NCI-H187 treated with DMSO at 0.1 percent for 48 hours (cell line): ENCODE measurements at places on chromosomes 6 and 20.

- DNase-seq: no peak
Observed at GRCh38 chr6:48670546-48670945, 559.5 kb upstream of the PTCHD4 start.

- no peak for DNase-seq
Observed at GRCh38 chr6:34246563-34247391, 2.0 kb downstream of the SMIM29 start.

DNA sequence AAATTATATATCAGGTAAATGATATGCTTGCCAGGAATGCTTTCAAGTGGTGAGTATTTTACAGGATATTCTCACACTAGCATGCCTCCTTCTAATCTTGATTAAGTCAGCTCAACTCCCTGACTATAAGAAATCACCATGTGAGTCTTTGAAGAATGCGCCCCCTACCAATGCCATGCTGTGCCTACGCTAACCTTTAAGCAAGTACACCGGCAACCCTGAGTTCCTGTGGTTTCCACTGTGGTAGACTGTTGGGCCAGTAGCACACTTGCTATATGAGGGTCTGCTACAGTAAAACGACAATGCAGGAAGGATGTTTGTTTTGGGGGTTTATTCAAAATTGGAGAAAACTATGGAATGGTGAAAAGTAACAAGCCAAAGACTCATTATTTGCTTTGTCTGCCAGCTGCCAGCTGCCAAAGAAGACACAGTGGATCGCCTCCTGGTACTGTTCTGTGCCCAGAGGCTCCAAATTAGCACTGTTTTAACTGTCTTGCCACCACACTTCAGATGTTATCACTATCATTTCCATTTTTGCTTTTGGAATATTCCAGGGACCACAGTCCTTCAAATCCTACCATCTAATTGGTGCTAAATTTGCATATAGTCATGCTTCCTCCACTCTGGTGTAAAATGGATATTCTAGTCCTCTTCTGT is 333.5 kb downstream of the RNGTT start:
- DNase-seq: no peak

GRCh38 chr20:18662279-18663040 is 74.6 kb downstream of the DTD1 start:
- DNase-seq: no peak

DNA sequence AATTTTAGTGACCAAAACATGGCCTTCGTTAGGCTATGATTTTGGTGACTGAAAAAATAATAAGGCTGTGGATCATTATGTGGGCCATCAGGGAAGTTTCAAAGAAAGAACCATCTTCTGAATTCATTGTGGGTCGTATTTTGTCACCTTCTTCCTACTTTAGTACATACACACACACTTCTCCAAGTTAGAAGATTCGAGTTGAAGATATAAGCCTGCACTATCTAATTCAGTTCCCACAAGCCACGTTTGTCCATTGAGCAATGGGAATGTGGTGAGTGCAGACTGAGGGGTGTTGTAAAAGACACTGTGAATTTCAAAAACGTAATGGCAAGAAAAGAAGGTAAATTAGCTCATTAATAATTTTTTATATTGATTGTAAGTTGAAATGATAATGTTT is 766.0 kb downstream of the KIF16B start:
- no peak for DNase-seq

DNA sequence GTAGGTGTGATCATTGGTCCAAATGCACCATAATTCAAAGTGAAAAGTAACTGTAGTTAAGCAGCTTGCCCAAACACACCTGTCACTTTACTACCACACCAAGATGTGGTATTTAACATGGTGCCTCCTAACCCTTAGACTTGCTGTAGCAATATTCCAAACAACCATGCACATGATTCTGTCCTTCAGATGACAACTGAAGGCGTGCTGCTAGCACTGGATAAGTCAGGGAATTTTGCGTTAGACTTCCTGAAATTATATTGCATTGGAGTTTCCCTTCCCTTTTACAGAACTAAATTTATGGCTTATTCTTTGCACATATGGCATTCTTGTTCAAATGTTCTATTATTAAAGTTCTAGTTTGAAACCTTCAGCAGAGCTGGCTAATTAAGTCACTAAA is 106.2 kb downstream of the ARHGAP18 start:
- no peak for DNase-seq

DNA sequence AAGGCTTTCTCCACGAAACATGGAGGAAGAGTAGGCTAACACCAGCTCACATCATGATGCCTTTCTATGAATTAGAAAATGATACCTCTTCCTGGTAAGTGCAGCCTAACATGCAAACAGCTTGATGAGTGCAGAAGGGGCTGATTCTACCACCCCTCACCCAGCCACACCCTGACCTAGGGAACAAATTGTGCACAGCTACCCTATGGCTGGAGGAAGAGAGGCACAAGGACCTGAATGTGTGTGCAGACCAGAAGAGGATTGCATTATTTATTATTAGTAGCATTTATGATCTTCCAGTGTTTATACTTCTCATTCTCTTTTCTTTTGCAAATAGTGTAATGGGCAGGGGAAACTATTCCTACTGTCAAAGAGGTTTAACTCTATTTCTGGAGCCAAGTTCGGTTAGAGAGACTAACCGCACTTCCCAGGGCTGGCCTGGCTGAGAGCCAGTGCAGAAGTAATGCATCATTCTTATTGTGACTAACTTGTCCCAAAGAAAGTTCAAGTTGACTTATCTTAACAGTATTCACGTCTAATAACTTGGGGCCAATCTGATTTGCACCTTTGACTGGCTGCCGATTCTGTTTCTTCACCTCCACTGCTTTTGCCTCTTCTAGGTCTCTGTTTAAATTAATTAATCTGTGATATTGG is 237.5 kb downstream of the CD83 start:
- no peak for DNase-seq
